ENCODE measurements at places on chromosomes 6 and 20.

DNA sequence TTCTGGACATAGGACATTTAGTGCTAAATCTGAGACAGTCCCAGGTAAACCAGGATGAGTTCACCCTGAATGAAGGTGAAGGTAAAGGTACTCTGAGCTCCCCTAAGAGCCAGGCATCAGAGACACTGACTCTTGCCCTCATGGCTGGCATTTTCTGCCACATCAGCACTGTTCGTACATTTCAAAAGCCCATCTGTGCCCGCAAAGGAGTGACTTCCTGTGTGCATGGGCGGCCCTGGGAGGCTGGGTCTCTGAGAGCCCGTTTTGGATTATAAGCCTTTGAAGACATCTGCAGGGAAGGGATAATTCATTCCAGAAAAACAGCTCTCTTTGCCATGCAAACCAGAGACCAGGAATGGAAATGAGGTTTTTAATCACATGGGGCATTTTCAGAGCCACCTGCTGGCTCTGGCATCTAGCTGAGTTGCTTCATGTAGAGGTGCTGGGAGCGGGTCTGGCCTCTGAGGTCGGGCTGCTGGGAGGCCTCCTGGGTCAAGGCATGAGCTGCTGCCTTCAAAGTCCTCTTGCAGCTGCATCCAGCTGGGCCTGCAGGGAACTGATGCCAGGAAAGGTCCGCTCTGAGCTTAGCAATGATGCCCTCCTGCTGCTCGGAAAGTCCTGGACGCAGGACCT is 348.3 kb downstream of the DHX35 start:
- no peak for DNase-seq

DNA sequence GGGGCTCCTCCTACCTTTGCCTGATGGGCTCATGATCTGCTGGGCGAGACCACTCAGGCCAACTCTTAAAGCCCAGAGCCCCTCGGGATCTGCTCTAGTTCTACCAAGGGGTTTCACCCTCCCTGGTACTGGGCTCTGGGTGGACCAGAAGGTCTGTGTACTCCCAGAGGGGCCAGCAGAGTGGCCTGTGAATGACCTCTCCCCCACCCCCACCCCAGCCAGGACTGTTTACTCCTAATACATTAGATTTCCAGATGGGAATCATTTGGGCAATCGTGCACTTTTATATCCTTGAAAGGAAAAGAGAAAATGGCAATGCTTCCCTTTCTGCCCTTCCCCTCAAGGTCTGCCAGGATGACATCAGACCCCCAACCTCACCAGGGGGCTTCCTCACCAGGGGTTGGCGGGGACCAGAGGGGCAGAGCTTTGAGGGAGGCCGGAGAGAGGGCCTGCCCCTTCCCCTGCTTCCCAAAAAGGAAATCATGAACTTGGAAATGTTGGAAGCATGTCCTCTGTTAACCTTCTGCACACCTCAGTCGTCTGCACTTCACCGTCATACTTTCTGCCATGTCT is 37.1 kb upstream of the PMEPA1 start:
- peak; percentile 8 for DNase-seq

GRCh38 chr6:145112711-145113148 is 622.6 kb downstream of the EPM2A start:
- no peak for DNase-seq

DNA sequence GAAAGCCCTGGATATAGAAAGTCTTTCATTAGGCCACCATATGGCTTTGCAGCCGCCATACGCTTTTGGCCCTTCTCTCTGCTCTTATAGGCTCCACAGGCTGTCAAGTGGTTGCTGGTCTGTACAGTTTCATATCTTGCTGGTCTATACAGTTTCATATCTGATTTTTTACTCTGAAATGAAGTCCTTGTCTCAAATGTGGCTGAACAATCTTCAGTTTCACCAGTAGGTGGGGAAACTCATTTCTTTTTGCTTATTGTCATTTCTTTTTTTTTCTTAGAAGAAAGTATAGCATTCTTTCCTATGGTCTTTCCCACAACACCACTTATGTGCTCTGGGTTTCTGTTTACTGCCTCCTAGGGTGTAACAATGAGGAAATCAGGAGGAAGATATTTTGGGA is 771.4 kb upstream of the MMS22L start:
- no peak for DNase-seq

DNA sequence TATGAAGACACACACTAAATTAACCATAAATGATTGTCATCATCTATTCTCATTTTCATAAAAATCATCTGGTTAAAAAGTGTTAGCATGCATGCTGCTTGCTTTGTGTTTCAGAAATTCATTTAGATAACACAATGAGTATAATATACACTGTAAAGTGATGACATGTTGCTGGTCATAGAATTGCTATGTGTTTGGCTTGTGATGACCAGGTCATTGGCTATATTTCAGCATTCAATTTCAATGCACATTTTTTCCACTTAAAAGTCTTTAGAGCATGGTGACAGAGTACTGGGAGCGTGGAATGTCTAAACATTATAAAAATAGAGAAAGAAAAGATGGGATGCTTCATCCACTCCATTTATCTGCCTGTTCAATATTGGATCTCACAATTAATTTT is 1291.1 kb upstream of the MAP3K7 start:
- no peak for DNase-seq

DNA sequence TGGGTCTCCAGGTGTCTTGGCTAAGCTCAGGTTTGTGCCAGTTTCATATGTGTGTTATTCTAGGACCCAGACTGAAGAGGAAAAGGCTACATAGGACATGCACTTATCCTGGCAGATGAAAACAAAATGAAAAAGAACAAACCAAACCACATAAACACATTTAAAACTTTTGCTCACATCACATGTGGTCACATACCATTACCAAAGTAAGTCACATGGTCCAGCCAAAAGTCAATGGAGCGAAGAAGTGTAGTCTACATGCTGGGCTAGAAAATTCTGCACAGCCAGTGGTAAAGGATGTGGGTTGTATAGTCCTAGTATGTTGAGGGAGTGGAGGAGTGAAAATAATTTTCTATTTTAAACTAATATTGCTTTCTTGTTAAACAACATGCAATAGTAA is 437.5 kb downstream of the BTBD3 start:
- no peak for DNase-seq

Data from dermis blood vessel endothelial cell (primary cell).